ENCODE measurements at places on chromosomes 6 and 20. TPM values are rescaled to one million over a fixed set of nuclear protein-coding genes. Genes with fewer than 3 reads are reported as not detected.
A peak's percentile ranks its signal among the peaks of the same experiment; 100 is the strongest.

The SULF2 gene
- 37.5 TPM for total RNA-seq

The KCNB1 gene
- 1.5 TPM for total RNA-seq

DNA sequence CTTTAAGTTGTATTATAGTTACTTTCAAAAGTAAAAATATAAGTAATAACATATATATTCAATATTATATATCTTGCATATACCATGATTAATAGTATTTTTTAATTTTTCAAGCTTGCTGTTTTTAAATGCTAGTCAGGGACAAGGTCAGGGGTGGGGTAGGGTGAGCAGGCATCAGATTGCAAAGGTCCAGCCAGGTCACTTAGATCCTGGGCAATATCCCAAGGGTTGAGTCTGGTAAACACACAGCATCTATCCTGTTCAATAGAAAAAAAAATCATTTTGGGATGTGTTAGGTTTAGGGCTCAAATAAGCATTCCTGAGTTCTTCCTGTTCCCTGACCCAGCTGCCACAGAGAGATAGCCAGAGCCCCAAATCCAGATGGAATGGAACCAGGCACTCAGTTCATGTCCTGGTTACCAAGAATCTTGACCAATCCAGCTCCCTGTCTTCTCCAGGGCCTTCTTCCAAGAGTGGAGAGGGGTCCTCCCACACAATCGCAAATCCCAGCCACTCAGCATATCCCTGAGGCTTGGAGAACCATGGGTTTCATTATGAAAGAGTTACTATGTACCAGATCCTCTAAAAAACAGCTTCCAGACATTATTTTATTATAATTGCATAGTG is 134.9 kb upstream of the TOP1 start:
- H3K36me3 ChIP-seq = no peaks in the 10 kb centered on the region
- no peak overlapping the region for H3K4me3 ChIP-seq
- no peaks in the 10 kb centered on the region for H3K4me1 ChIP-seq
- DNase-seq = no peak
- H3K27me3 ChIP-seq = peaks cover 5% of the 10 kb centered on the region
- no peak overlapping the region for H3K27ac ChIP-seq

DNA sequence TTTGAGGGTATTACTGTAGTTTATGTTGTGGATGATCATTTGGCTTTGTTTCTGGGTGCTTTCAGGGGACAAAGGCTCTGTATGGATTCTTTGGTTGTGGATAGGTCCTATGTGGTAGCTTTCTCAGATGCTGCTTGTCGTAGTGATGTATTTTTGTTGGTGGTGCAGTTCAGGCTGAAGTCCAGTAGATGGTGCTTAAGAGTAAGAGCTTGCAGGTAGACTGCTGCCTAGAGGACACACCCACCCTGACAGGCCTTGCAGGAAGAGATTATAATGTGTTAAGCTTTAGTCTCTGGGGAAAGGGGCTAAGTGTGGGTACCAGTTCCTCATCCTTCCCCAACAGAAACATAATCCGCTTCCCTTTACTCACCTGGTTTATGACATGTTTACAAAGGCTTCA is 62.6 kb upstream of the ADGRB3 start:
- peaks cover 11% of the 10 kb centered on the region for H3K36me3 ChIP-seq
- H3K4me3 ChIP-seq = no peak overlapping the region
- no peaks in the 10 kb centered on the region for H3K27me3 ChIP-seq
- peak; percentile 63 for DNase-seq
- H3K27ac ChIP-seq = no peak overlapping the region

The KCNK16 gene
- not detected for total RNA-seq

DNA sequence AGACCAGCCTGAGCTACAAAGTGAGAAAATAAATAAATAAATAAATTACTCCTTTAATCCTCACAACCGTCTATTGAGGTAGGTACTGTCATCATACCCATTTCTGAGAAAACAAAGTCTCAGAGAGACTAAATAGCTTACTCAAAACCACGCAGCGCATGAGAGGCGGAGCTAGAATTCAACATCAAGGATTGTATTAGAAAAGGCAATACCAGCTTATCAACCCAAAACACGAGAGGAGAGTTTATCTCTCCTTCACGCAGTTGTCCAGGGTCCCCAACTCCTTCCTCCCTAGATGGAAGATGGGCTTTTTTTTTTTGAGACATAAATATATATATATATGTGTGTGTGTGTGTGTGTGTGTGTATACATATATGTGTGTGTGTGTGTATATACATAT is 12.2 kb downstream of the HNF4A start:
- no peaks in the 10 kb centered on the region for H3K36me3 ChIP-seq
- H3K4me3 ChIP-seq = no peak overlapping the region
- no peak for DNase-seq

DNA sequence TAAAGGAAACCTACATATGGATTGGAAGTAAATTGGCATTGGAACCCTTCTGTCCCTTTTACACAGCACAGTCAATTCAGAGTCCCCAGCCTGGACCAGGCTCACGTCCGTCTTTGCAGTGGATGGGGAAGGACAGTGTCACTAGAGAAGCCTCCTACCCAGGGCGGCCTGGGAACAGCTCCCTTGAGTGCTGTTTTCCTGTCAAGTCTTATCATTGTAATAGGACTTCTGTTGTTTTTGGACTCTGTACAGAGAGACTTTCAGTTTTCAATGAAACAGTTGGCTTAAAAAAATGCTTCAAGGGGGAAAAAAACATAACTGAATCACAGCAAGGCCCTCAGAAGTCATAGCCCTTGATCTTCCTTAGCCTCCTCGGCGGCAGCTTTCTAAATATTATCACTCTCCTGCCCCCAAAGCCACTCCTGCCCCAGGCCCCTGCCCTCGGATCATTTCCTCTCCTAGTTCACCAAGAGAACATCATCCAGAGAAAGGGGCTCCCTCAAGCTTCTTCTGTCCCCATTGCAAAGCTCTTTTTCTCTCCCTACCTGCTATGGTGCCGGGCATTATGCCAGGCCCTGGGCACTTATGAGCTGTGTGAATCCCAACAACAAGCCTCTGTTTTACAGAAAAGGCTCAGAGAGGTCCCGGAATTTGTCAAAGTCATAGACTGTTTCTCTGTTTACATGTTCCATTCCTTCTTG is 37.8 kb upstream of the CNKSR3 start:
- H3K36me3 ChIP-seq = peaks cover 2% of the 10 kb centered on the region
- H3K27ac ChIP-seq = no peak overlapping the region
- peaks cover 15% of the 10 kb centered on the region for H3K4me1 ChIP-seq
- DNase-seq = no peak
- peaks cover 36% of the 10 kb centered on the region for H3K27me3 ChIP-seq
- no peak overlapping the region for H3K4me3 ChIP-seq

The SLC9A8 gene
- total RNA-seq = 6.5 TPM

DNA sequence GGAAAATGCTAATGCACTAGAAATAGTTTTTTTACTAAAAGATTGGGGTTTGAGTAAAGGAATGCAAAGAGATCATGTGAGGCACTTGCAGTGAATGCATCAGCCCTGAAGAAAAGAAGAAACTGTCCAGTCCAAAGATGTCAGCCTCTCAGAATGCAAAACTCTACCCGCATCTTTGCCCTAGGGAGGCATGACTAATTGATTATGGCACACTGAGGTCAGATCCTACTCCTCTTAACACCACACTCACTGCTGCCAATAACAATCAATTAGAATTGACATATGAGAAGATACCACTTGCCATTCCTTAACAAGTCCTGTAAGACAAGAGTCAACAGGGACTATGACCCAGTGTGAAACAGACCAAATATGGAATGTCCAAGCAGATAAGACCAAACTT is 262.3 kb upstream of the PLN start:
- H3K27me3 ChIP-seq = no peaks in the 10 kb centered on the region
- H3K27ac ChIP-seq = no peak overlapping the region
- no peak overlapping the region for H3K4me3 ChIP-seq
- no peak for DNase-seq
- peaks cover 2% of the 10 kb centered on the region for H3K36me3 ChIP-seq

DNA sequence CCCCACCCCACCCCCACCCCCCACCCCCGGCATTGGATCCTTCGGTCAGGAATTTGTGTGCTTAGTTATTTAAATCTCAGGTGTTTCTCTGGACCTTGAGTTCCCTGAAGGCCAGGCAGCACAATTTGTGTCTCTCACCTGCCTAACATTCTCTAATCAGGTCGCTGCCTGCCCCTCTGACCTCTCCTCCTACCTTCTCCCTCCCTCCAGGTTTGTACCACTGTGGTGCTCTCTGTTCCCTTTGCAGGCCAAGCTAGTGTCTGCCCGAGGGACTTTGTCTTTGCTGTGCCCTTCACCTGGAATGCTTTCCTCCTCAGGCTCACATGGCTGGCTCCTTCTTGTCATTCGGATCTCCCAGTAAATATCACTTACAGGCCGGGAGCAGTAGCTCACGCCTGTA is 131.4 kb upstream of the SLC2A12 start:
- H3K4me3 ChIP-seq = peak overlapping the region; percentile 15
- peak; percentile 29 for DNase-seq
- H3K36me3 ChIP-seq = no peaks in the 10 kb centered on the region
- H3K4me1 ChIP-seq = peaks cover 31% of the 10 kb centered on the region
- H3K27me3 ChIP-seq = no peaks in the 10 kb centered on the region

- H3K4me3 ChIP-seq = no peak overlapping the region
- H3K36me3 ChIP-seq = no peaks in the 10 kb centered on the region
- no peak overlapping the region for H3K27ac ChIP-seq
- H3K4me1 ChIP-seq = peaks cover 12% of the 10 kb centered on the region
- peaks cover 4% of the 10 kb centered on the region for H3K27me3 ChIP-seq
- DNase-seq = no peak
Measured at GRCh38 chr20:23656372-23656771, 18.6 kb upstream of the CST3 start.

The CCHCR1 gene
- 62.6 TPM for total RNA-seq

DNA sequence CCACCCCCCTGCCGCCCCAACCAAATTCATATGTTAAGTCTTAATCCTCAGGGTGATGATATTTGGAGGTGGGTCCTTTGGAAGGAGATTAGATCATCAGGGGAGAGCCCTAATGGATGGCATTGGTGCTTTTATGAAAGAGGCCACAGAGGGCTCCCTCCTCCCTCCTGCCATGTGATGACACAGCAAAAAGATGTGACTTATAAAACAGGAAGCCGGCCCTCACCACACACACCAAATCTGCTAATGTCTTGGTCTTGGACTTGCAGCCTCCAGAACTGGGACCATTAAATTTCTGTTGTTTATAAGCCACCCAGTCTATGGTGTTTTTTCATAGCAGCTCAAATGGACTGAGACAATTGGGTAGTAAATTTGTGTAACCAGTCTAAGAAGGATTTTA is 176.3 kb downstream of the ADGRG6 start:
- H3K27me3 ChIP-seq = no peaks in the 10 kb centered on the region
- no peak for DNase-seq
- no peak overlapping the region for H3K27ac ChIP-seq
- no peak overlapping the region for H3K4me3 ChIP-seq
- H3K36me3 ChIP-seq = peaks cover 10% of the 10 kb centered on the region

The TRIM31 gene
- 0.11 TPM for total RNA-seq

- H3K4me1 ChIP-seq = no peaks in the 10 kb centered on the region
- 0 out of 2 replicates have a peak, but pooled peaks cover 3% of the 10 kb centered on the region for H3K27me3 ChIP-seq
- no peak overlapping the region for H3K4me3 ChIP-seq
- no peak overlapping the region for H3K27ac ChIP-seq
- no peaks in the 10 kb centered on the region for H3K36me3 ChIP-seq
Measured at GRCh38 chr20:2320813-2321658, 25.2 kb downstream of the TGM3 start.

- peaks cover 21% of the 10 kb centered on the region for H3K4me1 ChIP-seq
- no peak overlapping the region for H3K27ac ChIP-seq
- H3K27me3 ChIP-seq = no peaks in the 10 kb centered on the region
Measured at GRCh38 chr6:68233623-68234022, 401.5 kb upstream of the ADGRB3 start.

The KIF13A gene
- 27.8 TPM for total RNA-seq

DNA sequence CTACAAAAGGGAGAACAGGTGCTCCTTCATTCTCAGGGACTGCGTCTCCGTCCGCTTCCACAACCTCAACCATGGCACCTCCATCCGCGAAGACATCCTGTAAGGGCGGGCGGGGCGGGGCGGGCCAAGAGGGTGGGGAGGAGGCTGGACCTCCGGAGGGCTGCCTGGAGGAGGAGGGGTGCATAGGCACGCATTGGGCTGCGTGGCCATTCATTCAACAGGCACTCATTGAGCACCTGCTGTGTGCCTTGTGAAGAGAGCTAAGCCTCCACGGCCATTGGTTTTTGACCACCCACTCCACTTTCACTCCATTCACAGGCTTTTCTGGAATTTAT is 435 bp downstream of the ZSWIM3 start:
- peaks cover 56% of the 10 kb centered on the region for H3K4me1 ChIP-seq
- peak; percentile 55 for DNase-seq

The CHD6 gene
- 52.1 TPM for total RNA-seq

The IPCEF1 gene
- 1.2 TPM for total RNA-seq

DNA sequence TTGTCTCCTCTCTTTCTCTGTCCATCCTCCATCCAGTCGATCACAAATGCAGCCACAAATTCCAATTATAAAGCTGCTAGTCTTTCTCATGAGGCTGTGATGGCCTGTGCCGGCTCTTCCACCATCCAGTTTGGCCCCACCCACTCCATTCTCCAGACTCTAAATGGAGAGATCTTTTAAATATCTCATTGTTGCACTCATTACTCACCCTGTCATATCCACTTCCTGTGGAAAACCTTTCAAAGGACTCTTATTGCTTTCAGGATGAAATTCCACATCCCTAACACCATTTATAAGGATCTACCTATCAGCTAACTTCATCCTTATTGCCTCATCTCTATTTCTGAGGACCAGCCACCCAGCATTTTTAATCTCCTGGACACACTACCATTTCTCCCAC is 70.6 kb downstream of the NRN1 start:
- H3K27me3 ChIP-seq = peaks cover 9% of the 10 kb centered on the region
- H3K36me3 ChIP-seq = 0 out of 2 replicates have a peak, but pooled peaks cover 9% of the 10 kb centered on the region
- H3K27ac ChIP-seq = no peak overlapping the region
- H3K4me1 ChIP-seq = peaks cover 3% of the 10 kb centered on the region

The DZANK1 gene
- 6.1 TPM for total RNA-seq

DNA sequence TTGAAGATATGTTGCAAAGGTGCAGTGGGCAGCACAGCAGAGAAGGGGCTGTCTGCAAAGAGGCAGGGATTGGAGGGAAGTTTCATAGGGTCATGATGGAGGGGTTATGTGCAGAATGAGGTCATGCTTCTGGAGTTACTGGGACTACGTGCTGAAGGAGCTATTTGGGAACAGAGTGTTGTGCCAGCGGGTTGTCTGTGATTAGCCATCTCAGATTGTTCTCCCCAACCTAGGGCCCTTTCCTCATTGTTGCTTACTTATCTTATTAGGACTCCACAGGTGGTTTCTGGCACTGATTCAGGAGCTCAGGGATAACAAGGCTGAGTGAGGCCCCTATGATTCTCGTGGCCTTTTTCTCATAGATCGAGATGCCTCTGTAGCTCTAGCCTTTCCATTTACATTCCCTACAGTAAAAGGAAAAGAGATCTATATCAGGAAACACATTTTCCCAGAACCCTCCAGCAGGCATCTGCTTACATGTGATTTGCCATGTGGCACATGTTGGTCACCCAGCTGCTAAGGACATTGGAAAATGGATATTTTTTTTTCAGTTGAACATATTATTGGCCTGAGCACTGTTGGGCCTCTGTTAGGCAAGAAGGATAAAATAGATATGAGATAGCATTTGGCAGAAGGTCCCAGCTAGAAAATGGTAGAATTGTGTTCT is 429.6 kb upstream of the PLCB4 start:
- H3K4me3 ChIP-seq = no peak overlapping the region
- DNase-seq = no peak
- H3K36me3 ChIP-seq = peaks cover 6% of the 10 kb centered on the region
- H3K4me1 ChIP-seq = peaks cover 9% of the 10 kb centered on the region
- no peak overlapping the region for H3K27ac ChIP-seq

The RAMACL gene
- total RNA-seq = 0.30 TPM
